ENCODE measurements at places on chromosomes 4 and X. TPM values are rescaled to one million over a fixed set of nuclear protein-coding genes. Genes with fewer than 3 reads are reported as not detected.

GRCh38 chr4:92864096-92864495 lies 560.3 kb downstream of the GRID2 start:
- DNase-seq = no peak

DNA sequence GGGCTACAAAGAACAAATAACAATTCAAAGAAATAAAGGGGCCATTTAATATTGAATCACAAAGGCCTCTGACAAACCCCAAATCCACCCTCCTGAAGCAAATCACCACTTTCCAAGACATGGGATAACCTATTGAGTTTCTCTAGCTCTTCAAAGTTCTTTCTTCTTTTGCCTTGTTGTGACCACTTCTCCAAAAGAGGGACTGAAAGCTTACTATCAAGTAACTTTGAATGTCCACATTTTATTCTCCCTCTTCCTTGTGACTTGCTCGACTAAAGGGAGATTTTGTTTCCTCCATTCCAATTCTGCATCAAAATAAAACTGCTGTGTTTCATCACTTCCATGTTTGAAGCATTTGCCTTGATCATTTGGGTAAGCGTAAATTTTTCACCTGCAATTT lies 166.6 kb upstream of the SLC7A11 start:
- DNase-seq = no peak

DNA sequence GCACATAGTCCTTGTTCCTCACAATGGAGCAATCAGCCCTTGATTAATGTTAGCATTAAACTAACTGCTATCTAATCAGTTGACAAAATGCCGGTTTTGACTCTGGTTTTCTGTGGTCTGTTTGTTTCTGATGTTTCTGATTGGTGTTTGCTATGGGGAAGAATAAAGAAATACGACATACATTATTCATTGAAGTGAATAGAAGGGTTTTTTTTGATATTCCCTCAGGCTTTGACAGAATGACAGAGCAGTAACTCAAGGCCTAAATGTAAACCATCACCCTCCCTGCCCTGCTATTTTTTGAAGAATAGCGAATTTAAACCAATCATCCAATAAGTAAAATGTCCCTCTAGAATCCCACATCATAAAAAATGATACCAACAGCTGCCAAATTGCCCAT lies 65.5 kb upstream of the HS3ST1 start:
- no peak for DNase-seq

- no peak for DNase-seq
Observed at GRCh38 chr4:14719053-14719452, 283.2 kb upstream of the CPEB2 start.

DNA sequence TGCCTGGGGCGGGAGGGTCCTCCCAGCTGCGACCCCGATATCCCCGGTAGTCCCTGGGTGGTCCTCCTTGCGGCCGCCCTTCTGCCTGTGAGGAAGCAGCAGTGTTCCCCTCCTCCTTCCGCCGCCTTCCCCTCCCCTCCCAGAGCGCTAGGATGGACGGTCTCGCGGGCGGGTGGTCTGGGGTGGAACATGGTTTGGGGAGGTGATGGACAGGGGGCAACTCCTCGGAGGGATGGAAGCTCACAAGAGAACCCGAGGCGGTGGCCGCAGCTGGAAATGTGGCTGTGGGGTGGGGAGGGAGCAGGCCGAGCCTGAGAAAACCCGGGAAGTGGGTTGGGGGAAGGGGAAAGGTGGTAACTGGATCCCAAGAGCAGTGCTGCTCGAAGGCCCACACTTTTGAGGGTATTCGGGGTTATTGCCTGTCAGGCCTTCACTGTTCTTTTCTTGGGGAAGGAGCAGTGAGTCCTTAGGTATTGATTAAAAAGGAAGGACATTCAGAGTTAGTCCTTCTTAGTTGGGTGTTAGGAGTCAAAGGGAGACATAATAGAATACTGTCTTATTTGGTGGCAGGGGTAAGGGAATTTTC lies 581 bp downstream of the UBE2K start:
- DNase-seq = no peak

DNA sequence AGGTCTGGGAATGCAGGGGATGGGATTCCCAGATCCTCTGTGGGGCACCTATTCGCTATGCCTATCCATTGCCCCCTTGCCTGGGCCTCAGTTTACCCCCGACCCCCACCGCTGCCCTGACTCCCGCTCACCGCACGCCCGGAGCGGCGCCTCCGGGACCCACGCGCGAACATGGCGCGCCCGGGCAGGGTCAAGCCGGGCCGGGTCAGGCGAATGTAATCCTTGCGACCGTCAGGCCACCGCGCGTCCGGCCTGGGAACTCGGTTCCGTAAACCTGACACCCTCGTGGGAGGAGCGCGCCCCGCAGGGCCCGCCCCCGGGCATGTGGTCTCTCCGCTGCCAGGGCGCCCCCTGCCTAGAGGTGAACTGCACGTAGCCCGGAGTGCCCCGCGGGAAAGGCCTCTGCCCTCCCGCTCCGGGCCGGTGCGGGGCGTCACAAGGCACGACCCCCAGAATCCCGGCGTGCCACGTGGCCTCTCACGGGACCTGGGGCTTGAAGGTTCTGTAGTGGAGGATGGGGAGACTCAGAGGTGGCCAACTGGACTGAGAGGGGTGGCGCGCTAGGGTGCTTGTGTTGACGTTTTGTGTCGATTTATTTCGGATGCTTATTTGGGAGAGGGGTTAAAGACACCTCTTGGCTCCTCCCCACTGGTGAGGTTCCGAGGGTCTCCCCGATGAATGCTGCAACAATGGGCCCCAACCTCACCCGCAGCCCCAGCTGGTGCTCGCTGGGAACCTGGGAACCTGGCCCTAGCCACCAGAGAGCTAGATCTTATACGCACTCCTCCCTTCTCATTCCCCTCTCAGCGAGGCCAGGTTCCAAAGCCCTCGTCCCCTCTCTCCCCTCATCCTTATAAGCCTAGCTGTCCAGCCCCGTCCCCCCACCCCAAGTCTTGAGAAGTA lies at the start of gene PRICKLE3:
TSS of gene PRICKLE3 (minus strand) at position 249 of the 903 bp plus-strand sequence. CDS start at position 173, 76 bp downstream.
- no peak for DNase-seq

OPRPN gene
- not detected for total RNA-seq

TGIF2LX gene
- not detected for total RNA-seq

PRDM8 gene
- total RNA-seq = 0.73 TPM

Data from glomerular endothelial cell (primary cell).